Endothelial cell (in vitro differentiated cells): ENCODE measurements at places on chromosomes 6 and 20.

GRCh38 chr20:33653900-33654596 lies 8.1 kb upstream of the C20orf144 start:
- DNase-seq, result no peak

DNA sequence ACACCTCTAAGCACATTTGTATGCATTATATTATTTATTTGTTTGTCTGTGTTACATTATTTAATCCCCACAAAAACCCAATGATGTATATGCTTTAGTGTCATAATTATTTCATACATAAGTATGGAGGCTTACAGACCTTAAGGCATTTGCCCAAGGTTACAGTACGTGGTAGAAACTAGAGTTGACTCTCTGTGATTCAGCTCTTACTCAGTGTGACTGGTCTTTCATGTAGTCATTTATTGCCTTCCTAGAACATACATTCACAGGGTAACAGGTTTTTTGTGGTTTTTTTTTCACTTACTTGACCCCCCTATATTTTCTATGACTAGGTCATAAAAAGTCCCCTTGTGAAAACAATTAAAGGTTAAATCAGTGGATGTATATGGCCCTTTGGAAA lies 566.8 kb downstream of the TFAP2A start:
- no peak for DNase-seq

GRCh38 chr6:30810813-30811339 lies 66.5 kb upstream of the IER3 start:
- DNase-seq, result no peak

DNA sequence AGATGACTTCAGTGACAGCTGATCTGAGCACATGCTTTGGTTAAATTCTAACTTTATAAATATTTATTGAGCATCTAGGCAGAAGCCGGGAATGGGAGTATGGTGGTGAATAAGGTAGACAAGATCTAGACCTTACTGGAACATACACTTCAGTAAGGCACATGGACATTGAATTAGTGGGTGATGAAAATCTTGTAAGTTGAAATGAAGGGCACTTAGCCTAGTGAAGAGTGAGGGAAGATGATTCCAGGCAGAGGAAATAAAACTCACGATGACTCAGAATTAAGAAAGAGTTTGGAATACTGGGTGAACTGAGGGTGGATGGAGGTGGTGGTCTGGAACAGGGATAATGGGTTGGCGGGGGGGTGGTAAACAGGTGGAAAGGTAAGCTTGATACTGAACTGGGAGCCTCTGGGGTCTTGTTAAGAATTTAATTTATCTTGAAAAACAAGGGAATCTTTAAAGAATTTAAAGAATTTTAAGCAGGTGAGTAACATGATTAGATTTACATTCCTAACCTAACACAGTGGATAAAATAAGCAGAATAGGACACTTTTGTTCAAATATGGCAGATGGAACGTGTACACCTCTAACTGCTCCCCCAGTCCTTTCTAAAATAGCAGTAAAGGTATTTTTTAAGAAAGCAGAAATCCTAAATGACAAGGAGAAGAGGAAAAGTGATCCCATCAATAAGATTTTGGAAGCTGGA lies 75.2 kb upstream of the ARHGAP18 start:
- DNase-seq, result no peak

DNA sequence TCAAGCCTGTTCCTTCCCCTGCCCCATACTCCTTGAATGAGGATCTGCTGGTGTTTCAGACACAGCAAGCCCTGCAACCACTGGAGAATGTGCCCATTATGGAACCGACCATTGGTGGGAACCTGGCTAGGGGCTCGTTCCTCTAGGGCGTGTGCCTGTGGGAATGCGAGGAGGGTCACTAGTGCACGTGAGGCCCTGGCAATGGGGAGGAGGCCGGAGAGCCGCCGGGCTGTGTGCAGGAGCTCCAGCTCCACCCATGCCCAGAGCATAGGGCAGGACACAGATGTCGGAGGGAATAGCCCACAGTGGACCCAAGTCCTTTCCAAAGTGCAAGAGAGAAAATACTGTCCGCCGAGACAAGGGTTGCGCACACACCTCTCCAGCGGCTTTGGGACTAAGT lies 99.3 kb downstream of the ERMARD start:
- no peak for DNase-seq
